ENCODE measurements at places on chromosomes 5 and 9.

- DNase-seq, result no peak
Measured at GRCh38 chr9:93306579-93307091, 122.7 kb downstream of the WNK2 start.

- no peak for DNase-seq
Measured at GRCh38 chr9:133888809-133889491, 103.2 kb downstream of the VAV2 start.

DNA sequence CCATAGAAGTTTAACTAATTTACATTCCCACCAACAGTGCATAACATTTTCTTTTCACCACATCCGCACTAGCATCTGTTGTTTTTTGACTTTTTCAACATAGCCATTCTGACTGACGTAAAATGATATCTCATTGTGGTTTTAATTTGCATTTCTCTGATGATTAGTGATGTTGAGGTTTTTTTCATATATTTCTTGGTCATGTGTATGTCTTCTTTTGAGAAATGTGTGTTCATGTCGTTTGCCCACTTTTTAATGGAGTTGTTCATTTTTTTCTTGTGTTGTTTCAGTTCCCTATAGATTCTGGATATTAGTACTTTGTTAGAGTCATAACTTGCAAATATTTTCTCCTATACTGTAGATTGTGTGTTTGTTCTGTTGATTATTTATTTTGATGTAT is 163.4 kb downstream of the FER start:
- DNase-seq, result no peak

GRCh38 chr9:98071737-98072136 is 15.2 kb downstream of the NANS start:
- no peak for DNase-seq

DNA sequence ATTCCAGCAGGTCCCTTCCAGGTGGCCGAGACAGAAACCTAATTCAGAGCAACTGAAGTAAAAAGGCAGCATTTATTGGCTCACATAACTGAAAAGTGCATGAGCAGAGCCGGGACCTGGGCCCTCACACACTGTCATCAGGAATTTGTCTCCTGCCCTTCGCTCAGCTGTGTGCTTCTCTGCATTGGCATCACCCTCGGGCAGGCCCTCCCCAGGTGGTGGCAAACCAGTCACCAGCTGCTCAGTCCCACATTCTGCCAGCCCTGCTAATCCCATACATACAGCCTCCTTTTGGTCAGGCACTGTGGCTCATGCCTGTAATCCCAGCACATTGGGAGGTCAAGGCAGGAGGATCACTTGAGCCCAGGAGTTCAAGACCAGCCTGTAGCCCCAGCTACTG is 11.5 kb upstream of the CPLX2 start:
- DNase-seq, result no peak

GRCh38 chr9:37653385-37653784 is 2.6 kb downstream of the FRMPD1 start:
- DNase-seq, result no peak

GRCh38 chr9:38176251-38176650 is 107.2 kb upstream of the SHB start:
- DNase-seq, result no peak

GRCh38 chr5:81247441-81247972 is 14.4 kb downstream of the CKMT2 start:
- peak; percentile 69 for DNase-seq

- DNase-seq, result no peak
Measured at GRCh38 chr9:29740518-29740917, 2167.2 kb upstream of the C9orf72 start.
